ENCODE measurements at places on chromosomes 7 and 10. TPM values are rescaled to one million over a fixed set of nuclear protein-coding genes. Genes with fewer than 3 reads are reported as not detected.

The CCDC3 gene
- total RNA-seq = 1.1 TPM

The TSPAN12 gene
- 15.9 TPM for total RNA-seq

GRCh38 chr7:100210805-100211204 lies 8.9 kb upstream of the PVRIG start:
- DNase-seq = no peak

GRCh38 chr7:76057813-76058145 lies 9.9 kb downstream of the MDH2 start:
- DNase-seq = no peak

DNA sequence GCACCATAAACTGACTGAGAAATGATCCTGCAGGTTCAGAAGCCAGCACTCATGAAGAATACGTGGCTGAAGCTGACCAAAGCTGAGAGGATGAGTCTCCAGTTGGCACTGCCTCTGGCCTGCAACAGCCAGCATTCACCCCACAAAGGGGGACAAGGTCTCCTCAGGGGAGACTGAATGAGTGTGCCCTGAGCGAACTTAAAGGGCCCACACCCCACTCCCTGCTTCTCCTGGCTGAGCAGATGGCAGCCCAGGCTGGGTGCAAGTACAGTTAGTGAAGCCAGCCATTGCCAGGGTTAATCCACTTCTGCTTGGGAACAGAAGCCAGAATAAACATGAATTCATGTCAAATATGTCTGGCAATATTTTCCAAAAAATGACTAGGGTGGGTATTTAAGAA lies 98.1 kb downstream of the PPP1R17 start:
- no peak for DNase-seq

All from Daoy (cell line).